ENCODE measurements at places on chromosomes 6 and 20. TPM values are rescaled to one million over a fixed set of nuclear protein-coding genes. Genes with fewer than 3 reads are reported as not detected.

The SPDEF gene
- total RNA-seq: not detected

The RAB44 gene
- not detected for total RNA-seq

The HTR1B gene
- not detected for total RNA-seq

The GSTA2 gene
- total RNA-seq: not detected

The DYNLT2 gene
- total RNA-seq: 2.0 TPM

The CD93 gene
- 0.82 TPM for total RNA-seq

The OTOR gene
- total RNA-seq: not detected

- H3K27ac ChIP-seq: no peak overlapping the region
- no peaks in the 10 kb centered on the region for H3K36me3 ChIP-seq
- H3K4me1 ChIP-seq: no peaks in the 10 kb centered on the region
- H3K4me3 ChIP-seq: no peak overlapping the region
Observed at GRCh38 chr6:23371132-23371915, 754.7 kb upstream of the NRSN1 start.

- no peak overlapping the region for H3K4me3 ChIP-seq
- no peak overlapping the region for H3K27ac ChIP-seq
- no peaks in the 10 kb centered on the region for H3K36me3 ChIP-seq
- no peaks in the 10 kb centered on the region for H3K4me1 ChIP-seq
- no peak for DNase-seq
- no peaks in the 10 kb centered on the region for H3K27me3 ChIP-seq
Observed at GRCh38 chr6:67133973-67134372, 1426.9 kb upstream of the EYS start.

DNA sequence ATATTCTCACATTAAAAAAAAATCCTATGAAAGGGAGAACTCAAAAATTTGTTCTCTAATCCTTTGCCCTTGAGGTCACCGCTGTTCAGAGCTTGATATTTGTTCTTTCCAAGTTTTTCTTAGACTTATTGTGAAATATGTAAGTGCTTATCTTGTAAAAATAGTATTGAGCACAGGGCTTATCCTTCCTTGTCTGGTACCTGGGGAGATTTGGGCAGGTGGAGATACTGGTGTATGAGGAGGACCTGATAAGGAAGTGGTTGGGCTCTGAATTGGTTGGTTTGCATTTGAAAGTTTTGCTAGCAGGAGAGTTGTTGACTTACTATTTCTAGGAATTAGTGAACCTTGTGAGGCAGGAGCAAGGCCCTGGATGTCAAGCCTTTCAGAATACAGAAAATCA, 28.9 kb upstream of the ANKEF1 start:
- DNase-seq: no peak
- H3K4me3 ChIP-seq: no peak overlapping the region
- H3K4me1 ChIP-seq: no peaks in the 10 kb centered on the region
- no peak overlapping the region for H3K27ac ChIP-seq
- no peaks in the 10 kb centered on the region for H3K36me3 ChIP-seq

DNA sequence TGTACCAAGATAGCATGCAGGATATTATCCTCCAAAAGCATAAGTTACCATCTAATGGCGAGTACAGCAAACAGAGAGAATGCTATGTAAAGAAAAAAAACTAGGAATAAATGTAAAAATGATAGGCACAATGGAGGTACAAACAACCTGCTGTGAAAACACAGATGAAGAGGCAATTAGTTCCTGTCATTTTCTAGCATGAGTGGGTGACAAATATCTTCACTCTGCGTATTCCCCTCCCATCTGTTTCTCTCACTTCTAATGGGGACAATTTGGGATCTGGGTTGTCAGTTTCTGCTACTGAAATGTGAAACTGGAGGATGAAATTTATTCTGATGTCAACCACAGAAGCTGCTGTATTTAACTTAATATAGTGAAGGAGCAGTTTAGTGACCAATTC, 11.7 kb upstream of the PTPRK start:
- H3K36me3 ChIP-seq: no peaks in the 10 kb centered on the region
- H3K4me1 ChIP-seq: peaks cover 12% of the 10 kb centered on the region

DNA sequence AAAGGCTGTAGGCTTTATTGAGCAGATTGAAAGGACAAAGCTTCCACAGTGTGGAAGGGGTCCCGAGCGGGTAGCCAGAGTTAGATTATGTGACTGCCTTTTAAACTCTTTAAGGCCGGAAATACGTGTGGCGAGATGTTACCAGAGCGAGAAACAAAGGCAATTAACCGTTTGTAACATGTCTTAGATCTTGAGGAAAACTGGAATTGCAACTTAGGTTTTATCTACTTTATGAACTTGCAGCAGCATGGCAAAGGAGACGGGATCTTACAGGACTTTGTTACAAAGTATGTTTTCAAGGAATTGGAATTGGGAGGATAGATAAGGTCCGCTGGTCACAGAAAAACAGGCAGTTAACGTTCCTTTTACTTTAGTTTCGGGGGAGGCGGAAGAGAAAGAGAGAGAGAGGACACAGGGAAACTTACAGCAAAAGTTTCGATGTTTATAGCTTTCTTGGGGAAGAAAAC, 594.7 kb upstream of the ADGRB3 start:
- no peak for DNase-seq
- no peak overlapping the region for H3K27ac ChIP-seq
- H3K36me3 ChIP-seq: no peaks in the 10 kb centered on the region
- no peak overlapping the region for H3K4me3 ChIP-seq
- no peaks in the 10 kb centered on the region for H3K27me3 ChIP-seq

DNA sequence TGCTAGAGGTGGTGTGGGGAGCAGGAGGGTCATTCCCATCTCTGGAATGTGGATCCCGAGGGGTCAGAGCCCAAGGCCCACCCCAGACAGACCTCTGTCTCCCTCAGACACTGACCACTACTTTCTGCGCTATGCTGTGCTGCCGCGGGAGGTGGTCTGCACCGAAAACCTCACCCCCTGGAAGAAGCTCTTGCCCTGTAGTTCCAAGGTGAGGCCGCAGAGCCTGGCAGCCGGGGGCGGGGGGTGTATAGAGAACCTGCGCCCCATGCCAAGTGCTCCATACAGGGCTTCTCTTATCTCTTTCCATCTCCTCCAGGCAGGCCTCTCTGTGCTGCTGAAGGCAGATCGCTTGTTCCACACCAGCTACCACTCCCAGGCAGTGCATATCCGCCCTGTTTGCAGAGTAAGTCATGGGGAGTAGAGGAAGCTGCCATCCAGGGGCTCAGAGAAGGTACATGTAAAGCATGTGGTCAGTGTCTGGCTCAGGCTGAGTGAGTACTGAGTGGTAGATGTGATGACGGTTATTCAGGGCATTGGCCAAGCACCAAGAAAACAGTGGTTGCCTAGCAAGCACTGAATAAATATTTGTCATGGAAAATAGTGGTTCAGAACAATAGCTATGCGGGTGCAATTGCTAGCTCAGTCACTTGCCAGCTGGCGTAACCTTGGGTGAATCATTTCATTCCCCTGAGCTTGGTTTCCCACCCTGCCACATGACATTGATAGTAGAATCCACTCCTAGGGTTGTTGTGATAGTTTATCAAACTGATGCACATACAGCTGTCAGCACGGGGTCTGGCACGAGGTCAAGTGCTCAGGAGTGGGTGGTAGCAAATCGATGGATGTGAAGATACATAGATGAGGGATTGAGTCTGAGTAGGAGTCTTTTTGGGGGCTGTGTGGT, 3.5 kb downstream of the PIGT start:
- no peaks in the 10 kb centered on the region for H3K27me3 ChIP-seq
- H3K4me1 ChIP-seq: peaks cover 37% of the 10 kb centered on the region
- peak overlapping the region; percentile 39 for H3K27ac ChIP-seq
- peaks cover 46% of the 10 kb centered on the region for H3K36me3 ChIP-seq
- no peak overlapping the region for H3K4me3 ChIP-seq
- peak; percentile 37 for DNase-seq

- peaks cover 3% of the 10 kb centered on the region for H3K4me1 ChIP-seq
- no peaks in the 10 kb centered on the region for H3K36me3 ChIP-seq
- peaks cover 2% of the 10 kb centered on the region for H3K27me3 ChIP-seq
- no peak for DNase-seq
- H3K27ac ChIP-seq: no peak overlapping the region
Observed at GRCh38 chr6:14983599-14984518, 262.0 kb upstream of the JARID2 start.

GRCh38 chr6:137488150-137489045, 5.8 kb downstream of the OLIG3 start:
- no peak overlapping the region for H3K27ac ChIP-seq
- peak overlapping the region; percentile 38 for H3K4me3 ChIP-seq
- peaks cover 78% of the 10 kb centered on the region for H3K27me3 ChIP-seq
- peaks cover 38% of the 10 kb centered on the region for H3K4me1 ChIP-seq

DNA sequence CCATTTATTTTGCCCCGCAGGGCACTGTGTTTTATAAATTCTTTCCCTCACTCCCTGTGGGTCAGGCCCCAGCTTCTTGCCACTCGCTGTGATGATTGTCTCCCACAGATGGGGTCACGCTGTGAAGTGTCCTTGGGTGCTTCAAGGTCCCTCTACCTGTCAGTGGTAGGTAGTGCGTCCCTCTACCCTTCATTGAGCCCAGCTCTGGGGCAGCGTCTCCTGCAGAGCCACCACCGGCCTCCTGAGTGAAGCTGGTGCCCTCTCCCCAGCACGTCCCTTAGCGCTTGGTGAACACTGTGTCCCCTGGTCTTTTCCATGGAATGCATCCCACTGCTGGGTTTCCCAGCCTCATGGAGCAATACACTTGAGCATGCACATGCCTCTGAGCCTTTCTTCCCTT, 108.2 kb downstream of the NRN1 start:
- no peaks in the 10 kb centered on the region for H3K36me3 ChIP-seq
- no peak overlapping the region for H3K27ac ChIP-seq
- no peaks in the 10 kb centered on the region for H3K4me1 ChIP-seq
- H3K4me3 ChIP-seq: no peak overlapping the region

Measured in activated CD4-positive, alpha-beta T cell treated with anti-CD3 and anti-CD28 coated beads for 36 hours (primary cell).